ENCODE measurements at places on chromosomes 11 and 22. TPM values are rescaled to one million over a fixed set of nuclear protein-coding genes. Genes with fewer than 3 reads are reported as not detected.

The NXPE1 gene
- not detected for total RNA-seq

The CHRM1 gene
- 0.30 TPM for total RNA-seq

- no peak overlapping the region for H3K27ac ChIP-seq
- H3K4me3 ChIP-seq = no peak overlapping the region
- no peaks in the 10 kb centered on the region for H3K4me1 ChIP-seq
- no peaks in the 10 kb centered on the region for H3K27me3 ChIP-seq
- H3K36me3 ChIP-seq = no peaks in the 10 kb centered on the region
Measured at GRCh38 chr11:58837707-58838388, 6.7 kb downstream of the GLYATL2 start.

GRCh38 chr11:103651341-103651998 lies 385.0 kb upstream of the DDI1 start:
- no peak overlapping the region for H3K4me3 ChIP-seq
- no peaks in the 10 kb centered on the region for H3K4me1 ChIP-seq
- H3K36me3 ChIP-seq = no peaks in the 10 kb centered on the region
- no peaks in the 10 kb centered on the region for H3K27me3 ChIP-seq

DNA sequence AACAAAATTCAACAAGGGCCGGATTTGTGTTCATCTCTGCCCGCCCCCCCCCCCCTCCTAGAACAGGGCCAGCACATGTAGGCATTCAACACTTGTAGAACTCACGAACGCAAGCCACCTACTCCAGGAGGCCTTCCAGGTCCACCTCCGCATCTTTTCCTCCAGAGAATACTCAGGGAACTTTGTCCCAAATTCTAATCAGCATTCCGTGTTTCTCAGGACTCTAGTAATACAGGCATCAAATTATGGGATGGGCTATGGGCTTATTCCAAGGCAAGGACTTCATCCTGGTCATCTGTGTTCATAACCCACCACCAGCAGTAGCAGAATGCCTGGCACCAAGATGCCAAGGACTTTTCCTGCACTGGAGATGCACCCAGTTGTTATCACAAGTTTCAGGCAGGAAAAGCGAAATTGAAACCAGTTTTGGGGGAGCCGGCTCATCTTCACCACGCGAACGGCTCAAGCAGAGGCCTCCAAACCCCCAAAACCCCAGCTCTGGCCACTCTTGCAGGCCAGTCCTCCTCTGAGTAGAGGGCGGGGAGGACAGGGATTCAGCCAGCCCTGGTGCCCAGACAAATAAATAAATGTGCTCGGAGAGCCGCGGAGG lies 462 bp downstream of the UBE2L6 start:
- no peaks in the 10 kb centered on the region for H3K27me3 ChIP-seq
- no peaks in the 10 kb centered on the region for H3K36me3 ChIP-seq
- DNase-seq = no peak
- H3K27ac ChIP-seq = peak overlapping the region; percentile 84

DNA sequence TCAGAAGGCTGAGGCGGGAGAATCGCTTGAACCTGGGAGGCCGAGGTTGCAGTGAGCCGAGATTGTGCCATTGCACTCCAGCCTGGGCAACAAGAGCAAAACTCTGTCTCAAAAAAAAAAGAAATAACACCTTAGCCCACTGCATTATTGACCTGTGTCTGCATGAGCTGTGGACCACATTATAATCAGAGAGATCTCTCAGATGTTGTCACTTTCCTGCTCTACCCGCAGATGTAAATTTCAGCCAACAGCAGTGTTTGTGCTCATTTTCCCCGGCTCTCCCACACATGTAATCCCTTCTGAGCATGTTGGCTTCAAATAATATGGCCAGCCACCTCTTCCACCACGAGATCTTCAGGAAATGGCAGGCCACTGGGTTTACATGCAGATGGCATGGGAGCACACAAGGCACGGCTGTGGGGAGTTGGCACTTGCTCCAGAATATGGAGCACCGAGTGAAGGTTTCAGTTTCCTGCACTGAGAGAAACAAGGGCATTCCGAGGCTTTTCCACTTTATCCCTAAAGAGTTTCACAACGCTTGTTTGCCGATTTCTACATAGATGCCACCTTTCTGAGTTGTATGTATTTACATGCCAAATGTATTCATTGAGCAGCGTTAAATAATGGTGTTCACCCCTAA lies 19.7 kb downstream of the CDPF1 start:
- no peak overlapping the region for H3K27ac ChIP-seq
- H3K4me1 ChIP-seq = no peaks in the 10 kb centered on the region
- DNase-seq = no peak
- H3K27me3 ChIP-seq = no peaks in the 10 kb centered on the region
- H3K36me3 ChIP-seq = no peaks in the 10 kb centered on the region

DNA sequence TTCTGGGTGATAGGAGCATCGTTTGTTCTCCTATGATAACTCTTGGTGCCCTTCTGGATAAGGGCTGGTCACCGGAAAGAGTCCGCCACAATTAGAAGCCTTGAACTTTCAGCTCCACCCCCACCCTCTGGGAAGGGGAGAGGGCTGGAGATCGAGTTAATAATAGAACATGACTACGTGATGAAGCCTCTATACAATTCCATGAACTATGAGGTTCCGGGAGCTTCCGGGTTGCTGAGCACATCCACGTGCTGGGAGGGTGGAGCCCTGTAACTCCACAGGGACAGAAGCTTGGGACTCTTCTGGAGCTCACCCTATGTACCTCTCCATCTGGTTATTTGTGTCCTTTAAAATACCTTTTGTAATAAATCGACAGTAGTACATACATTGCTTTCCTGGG lies 40.3 kb downstream of the ARHGAP42 start:
- no peaks in the 10 kb centered on the region for H3K4me1 ChIP-seq
- H3K36me3 ChIP-seq = no peaks in the 10 kb centered on the region
- H3K4me3 ChIP-seq = no peak overlapping the region
- no peak for DNase-seq
- H3K27me3 ChIP-seq = no peaks in the 10 kb centered on the region

DNA sequence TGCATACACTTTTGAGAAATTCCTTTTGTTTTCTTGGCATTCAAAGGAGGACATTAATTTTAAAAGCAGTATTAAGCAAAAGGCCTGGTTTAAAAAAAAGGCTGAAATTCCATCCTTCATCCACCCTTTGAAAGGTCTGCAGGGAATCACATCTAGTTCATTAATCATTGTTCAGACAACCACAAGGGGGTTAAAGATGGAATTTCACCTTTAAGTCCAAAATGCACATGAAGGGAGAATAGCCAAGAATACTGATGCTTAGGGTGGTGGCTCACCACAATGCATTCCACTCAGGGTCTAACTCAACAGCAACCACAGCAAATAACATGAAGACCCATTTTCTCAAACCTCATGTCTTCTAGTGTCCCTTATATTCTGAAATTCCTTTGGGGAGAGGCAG lies 256.9 kb downstream of the CADM1 start:
- no peak for DNase-seq
- H3K4me1 ChIP-seq = no peaks in the 10 kb centered on the region
- H3K27me3 ChIP-seq = no peaks in the 10 kb centered on the region
- no peak overlapping the region for H3K27ac ChIP-seq
- no peak overlapping the region for H3K4me3 ChIP-seq

The THAP7 gene
- total RNA-seq = 38.7 TPM

The ZC3H12C gene
- 8.8 TPM for total RNA-seq

- H3K27me3 ChIP-seq = no peaks in the 10 kb centered on the region
- H3K4me1 ChIP-seq = peaks cover 5% of the 10 kb centered on the region
- H3K27ac ChIP-seq = no peak overlapping the region
Measured at GRCh38 chr11:4484310-4484709, 1.9 kb downstream of the OR52K1 start.

The GNAZ gene
- total RNA-seq = 4.2 TPM

The MUC15 gene
- total RNA-seq = 14.7 TPM

DNA sequence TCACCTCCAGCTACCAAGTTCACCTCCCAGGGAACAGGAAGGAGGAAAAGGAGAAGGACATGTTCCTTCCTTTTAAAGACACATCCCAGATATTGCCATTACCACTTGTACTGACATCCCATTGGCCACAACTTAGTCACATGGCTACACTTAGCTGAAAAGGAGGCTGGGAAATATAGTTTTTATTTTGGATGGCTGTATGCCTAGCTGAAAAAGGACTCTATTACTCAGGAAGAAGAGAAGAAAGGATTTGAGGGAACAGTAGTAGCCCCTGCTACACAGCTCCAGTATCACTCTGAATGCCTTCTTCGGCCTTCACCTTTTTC lies 2.1 kb upstream of the APOA5 start:
- no peaks in the 10 kb centered on the region for H3K27me3 ChIP-seq
- DNase-seq = no peak
- H3K36me3 ChIP-seq = no peaks in the 10 kb centered on the region
- no peak overlapping the region for H3K27ac ChIP-seq

- H3K4me1 ChIP-seq = peaks cover 7% of the 10 kb centered on the region
- H3K36me3 ChIP-seq = no peaks in the 10 kb centered on the region
- no peaks in the 10 kb centered on the region for H3K27me3 ChIP-seq
- no peak overlapping the region for H3K27ac ChIP-seq
Measured at GRCh38 chr22:32951807-32952153, 106.4 kb downstream of the SYN3 start.

The CATSPER1 gene
- not detected for total RNA-seq

GRCh38 chr11:9716275-9717039 lies 52.6 kb downstream of the SWAP70 start:
- H3K27ac ChIP-seq = peak overlapping the region; percentile 27
- H3K4me1 ChIP-seq = peaks cover 21% of the 10 kb centered on the region
- no peaks in the 10 kb centered on the region for H3K36me3 ChIP-seq
- no peak for DNase-seq

DNA sequence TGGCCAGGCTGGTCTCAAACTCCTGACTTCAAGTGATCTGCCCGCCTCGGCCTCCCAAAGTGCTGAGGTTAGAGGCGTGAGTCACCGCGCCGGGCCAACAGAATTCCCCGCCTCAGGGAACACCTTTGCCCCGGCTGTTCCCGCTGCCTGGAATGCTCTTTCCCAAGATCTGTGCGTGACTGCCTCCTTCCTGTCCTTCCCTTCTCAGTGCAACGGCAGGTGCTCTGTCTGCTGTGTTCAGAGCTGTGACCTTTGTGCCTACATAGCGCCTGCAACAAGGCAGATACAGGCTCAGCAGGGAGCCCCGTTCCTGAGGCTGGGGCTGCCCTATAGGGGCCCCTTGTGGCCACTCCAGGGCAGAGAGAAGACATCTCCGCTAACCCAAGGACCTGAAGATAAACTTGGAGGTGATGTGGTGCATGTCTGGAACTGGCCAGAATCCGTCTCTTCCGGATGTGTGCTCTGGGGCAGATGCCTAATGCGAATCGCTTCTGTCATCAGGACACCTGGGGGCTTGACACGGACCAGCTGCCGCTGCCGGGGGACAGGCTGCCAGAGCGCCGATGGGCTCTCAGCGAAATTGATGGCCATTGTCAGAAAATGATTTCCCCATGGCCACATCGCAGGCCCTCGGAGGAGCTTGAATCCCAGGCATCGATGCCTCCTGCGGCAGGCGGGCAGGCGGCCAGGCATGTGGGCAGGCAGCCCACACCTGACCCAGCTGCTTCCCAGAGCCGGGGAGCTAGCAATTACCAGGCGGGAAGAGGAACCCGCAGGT lies 43.5 kb upstream of the TCF20 start:
- no peak overlapping the region for H3K4me3 ChIP-seq
- H3K36me3 ChIP-seq = no peaks in the 10 kb centered on the region
- H3K27me3 ChIP-seq = no peaks in the 10 kb centered on the region
- no peak overlapping the region for H3K27ac ChIP-seq

GRCh38 chr11:114250993-114251814 lies 45.0 kb upstream of the NNMT start:
- no peak for DNase-seq
- peak overlapping the region; percentile 69 for H3K27ac ChIP-seq
- no peak overlapping the region for H3K4me3 ChIP-seq
- peaks cover 5% of the 10 kb centered on the region for H3K4me1 ChIP-seq

GRCh38 chr11:126919147-126919823 lies 81.3 kb downstream of the KIRREL3 start:
- DNase-seq = no peak
- H3K27me3 ChIP-seq = no peaks in the 10 kb centered on the region
- no peaks in the 10 kb centered on the region for H3K36me3 ChIP-seq
- H3K4me1 ChIP-seq = no peaks in the 10 kb centered on the region

- H3K4me1 ChIP-seq = peaks cover 82% of the 10 kb centered on the region
- no peaks in the 10 kb centered on the region for H3K36me3 ChIP-seq
- no peaks in the 10 kb centered on the region for H3K27me3 ChIP-seq
- H3K4me3 ChIP-seq = no peak overlapping the region
- DNase-seq = no peak
Measured at GRCh38 chr22:28920757-28921584, 37.6 kb downstream of the ZNRF3 start.

DNA sequence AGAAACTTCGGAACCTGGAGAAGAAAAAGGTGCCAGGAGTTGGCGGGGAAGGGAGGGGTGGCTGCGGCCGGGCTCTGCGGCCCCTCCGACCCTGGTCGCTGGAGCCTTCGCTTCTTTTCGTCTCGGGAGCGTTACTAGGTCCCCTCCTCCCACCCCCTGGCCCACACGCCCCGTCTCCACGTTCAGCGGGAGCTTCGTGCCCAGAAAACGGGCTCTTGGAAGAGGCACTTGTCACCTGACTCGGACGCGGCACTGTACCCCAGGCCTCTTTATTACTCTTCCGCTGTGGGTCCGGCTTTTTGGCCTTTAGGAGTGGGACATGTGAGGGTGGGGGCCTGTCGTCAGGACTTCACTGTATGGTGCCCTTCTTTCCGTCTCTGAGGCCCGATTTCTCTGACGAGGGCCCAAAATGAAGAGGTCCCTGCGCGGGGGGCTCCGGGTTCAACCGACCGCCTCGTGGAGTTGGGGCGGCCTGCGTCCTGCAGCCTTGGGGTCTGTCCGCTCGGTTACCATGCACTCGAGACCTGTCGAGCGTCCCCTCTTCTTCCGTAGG lies 1.2 kb downstream of the CAPRIN1 start:
- peak; percentile 8 for DNase-seq
- peak overlapping the region; percentile 97 for H3K4me3 ChIP-seq
- H3K36me3 ChIP-seq = no peaks in the 10 kb centered on the region
- H3K4me1 ChIP-seq = peaks cover 55% of the 10 kb centered on the region
- H3K27ac ChIP-seq = peak overlapping the region; percentile 97

GRCh38 chr22:41564563-41564962 lies 3.8 kb downstream of the CSDC2 start:
- no peak for DNase-seq
- no peak overlapping the region for H3K4me3 ChIP-seq
- H3K27me3 ChIP-seq = no peaks in the 10 kb centered on the region
- H3K27ac ChIP-seq = peak overlapping the region; percentile 74
- peaks cover 7% of the 10 kb centered on the region for H3K4me1 ChIP-seq

- no peaks in the 10 kb centered on the region for H3K27me3 ChIP-seq
- no peaks in the 10 kb centered on the region for H3K36me3 ChIP-seq
- no peak for DNase-seq
- H3K4me1 ChIP-seq = peaks cover 41% of the 10 kb centered on the region
- H3K4me3 ChIP-seq = peak overlapping the region; percentile 98
- H3K27ac ChIP-seq = peak overlapping the region; percentile 98
Measured at GRCh38 chr11:86244063-86244521, 461 bp upstream of the EED start.

- no peaks in the 10 kb centered on the region for H3K4me1 ChIP-seq
- no peak overlapping the region for H3K27ac ChIP-seq
- H3K36me3 ChIP-seq = no peaks in the 10 kb centered on the region
- H3K4me3 ChIP-seq = no peak overlapping the region
- no peak for DNase-seq
Measured at GRCh38 chr11:122706291-122707088, 51.0 kb downstream of the UBASH3B start.

- no peak for DNase-seq
- H3K36me3 ChIP-seq = no peaks in the 10 kb centered on the region
- H3K4me3 ChIP-seq = no peak overlapping the region
- H3K27ac ChIP-seq = no peak overlapping the region
Measured at GRCh38 chr22:49979587-49980264, 19.2 kb downstream of the PIM3 start.
